ENCODE measurements at places on chromosomes 5 and 9.

GRCh38 chr5:72871366-72872024, 55.0 kb downstream of the TNPO1 start:
- no peak for DNase-seq

DNA sequence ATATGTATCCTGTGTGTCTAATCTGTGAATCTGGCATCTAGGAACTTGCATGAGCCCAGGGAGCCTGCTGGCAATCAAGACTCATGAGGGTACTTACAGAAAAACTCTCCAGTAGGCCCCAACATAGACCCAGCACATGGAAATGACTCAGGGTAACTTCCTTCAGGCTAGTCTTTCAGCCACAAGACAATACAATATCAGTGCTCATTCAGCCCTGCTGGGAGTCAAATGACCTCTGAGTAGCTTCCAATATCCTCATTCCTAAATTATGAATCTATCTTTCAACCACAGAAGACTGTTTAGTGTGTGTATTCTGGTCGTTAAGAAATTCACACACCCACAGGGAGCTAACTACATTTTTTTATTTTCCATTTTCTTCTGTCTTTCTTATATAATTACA, 1273.0 kb downstream of the EFNA5 start:
- no peak for DNase-seq

DNA sequence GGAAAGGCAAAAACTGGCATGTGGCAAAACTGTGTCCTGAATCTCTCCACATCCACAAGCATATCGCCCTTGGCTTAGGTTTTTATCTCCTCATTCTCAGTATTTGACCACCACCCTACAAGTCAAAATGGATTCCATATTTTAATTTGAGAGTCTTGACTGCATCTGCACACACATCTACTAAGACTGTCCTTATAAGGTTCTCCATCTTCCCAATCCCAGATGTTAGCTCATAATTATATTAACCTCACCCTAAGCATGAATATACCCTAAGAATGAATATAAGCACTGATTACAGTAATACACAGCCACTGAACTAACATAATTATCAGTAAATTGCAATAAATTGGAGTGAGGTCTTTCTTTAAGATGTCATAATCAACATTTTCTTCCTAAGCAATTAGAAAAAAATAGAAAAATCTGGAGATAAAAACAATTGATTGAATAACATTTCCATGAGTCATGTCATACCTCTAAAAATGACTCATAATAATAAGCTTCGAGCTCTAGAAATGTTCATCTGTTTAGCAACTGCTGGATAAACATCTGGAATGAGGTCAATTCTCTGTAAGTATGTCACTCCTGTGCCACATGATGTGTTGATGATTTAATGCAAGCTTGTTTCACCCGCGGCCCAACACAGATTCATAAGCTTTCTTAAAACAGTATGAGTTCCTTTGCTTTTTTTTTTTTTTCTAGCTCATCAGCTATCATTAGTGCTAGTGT, 39.9 kb upstream of the PAM start:
- DNase-seq = no peak

DNA sequence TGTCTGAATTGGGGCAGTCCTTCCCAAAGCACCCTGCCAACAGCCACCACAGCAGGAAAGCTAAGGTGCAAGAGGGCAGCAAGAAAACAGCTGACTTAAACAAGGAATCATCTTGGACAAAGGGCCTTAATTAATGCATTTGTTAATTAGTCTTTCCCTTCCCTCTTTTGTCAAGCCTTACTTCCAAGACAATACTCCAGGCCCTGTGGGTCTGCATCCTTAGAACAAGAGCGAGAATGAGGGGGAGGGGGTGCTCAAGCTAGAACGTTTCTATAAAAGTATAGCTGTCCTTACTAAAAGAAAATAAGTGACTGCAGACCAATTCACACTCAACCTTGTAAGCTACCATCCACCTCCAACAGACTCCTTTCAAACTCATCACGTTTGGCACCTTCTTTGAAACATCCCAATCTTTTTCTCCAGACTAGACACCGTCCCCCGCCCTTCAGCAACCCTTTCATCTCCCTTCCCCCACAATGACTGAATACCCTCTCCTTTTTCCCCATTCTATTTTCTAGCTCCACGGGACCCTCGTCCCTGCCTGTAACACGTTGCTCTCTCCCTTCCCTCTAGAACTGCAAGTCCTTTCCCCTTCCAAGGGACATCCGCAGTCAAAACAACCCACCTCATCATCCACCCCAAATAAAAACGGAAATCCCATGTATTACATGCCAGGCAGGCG, 85.7 kb upstream of the RNF38 start:
- no peak for DNase-seq

DNA sequence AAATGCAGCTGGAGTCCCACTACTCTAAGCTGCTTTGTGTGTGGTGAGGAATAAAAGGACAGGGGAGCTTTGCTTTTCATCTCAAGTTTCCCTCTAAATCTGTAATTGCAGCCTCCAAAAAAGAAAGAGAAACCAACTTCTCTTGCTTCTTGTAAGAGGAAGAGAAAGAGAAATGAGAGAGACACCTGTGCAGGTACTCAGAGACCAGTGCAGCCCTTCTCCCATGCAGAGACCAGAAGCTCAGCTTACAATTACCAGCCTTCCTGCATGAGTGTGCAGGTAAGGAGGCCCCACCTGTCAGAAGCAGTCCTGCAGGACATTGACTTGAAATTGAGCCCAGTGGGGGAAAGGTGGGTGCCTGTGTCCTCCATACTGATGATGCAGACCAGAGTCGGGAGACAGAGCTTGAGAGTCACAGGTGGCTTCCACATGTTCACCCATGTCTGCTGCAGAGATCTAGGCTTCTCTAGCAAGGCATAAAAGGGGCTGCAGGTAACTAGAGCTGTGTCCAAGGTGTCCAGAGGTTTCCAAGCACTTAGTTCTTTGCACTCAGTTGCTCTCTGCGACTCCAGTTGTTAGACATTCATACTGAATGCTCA, 15.3 kb upstream of the MED10 start:
- DNase-seq = no peak

GRCh38 chr9:70654144-70654543, 239.7 kb upstream of the KLF9 start:
- no peak for DNase-seq

GRCh38 chr9:78383130-78383529, 86.2 kb downstream of the PSAT1 start:
- DNase-seq = no peak

- DNase-seq = no peak
Measured at GRCh38 chr9:113461285-113461684, 2.2 kb upstream of the RGS3 start.

GRCh38 chr9:136686534-136686793, 793 bp downstream of the AGPAT2 start:
- no peak for DNase-seq

DNA sequence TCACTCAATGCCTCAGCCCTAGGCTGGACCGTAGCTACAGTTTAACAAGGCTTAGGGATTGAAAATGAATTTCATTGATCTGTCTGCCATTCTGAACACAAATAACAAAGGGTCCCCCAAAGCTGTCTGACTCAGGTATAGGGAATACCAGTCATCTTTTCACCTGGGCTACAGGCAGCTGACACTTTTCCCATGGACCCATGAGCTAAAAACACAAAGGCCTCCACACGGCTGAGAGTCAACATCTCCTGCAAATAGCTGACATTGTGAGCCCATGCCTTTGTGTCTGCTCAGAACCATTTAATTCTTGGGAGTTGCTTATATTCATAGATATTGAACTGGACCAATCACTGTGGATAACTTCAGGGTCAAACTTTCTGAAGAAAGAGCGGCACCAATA, 121.1 kb upstream of the SLIT3 start:
- no peak for DNase-seq

GRCh38 chr9:14238079-14238478, 75.9 kb downstream of the NFIB start:
- no peak for DNase-seq

DNA sequence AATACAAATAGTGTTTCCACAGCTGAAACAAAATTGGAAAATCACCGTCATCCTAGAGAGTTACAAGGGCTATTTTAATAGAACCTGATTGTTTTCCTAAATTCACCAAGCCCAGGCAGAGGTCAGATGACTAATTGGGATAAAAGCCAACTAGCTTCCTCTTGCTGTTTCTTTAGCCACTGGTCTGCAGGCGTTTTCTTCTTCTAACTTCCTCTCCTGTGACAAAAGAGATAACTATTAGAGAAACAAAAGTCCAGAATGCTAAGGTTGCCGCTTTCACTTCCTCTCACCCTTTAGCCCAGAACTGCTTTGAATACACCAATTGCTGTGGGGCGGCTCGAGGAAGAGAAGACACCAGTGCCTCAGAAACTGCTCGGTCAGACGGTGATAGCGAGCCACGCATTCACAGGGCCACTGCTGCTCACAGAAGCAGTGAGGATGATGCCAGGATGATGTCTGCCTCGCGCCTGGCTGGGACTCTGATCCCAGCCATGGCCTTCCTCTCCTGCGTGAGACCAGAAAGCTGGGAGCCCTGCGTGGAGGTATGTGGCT, at the start of gene TLR4:
TSS of gene TLR4 (plus strand) at position 380 of the 552 bp plus-strand sequence. CDS start at position 450, 70 bp downstream.
- peak; percentile 45 for DNase-seq
